D721Med (cell line): ENCODE measurements at places on chromosomes 11 and 22.
A peak's percentile ranks its signal among the peaks of the same experiment; 100 is the strongest.

GRCh38 chr11:76336597-76336996 lies 44.3 kb downstream of the THAP12 start:
- DNase-seq: no peak

DNA sequence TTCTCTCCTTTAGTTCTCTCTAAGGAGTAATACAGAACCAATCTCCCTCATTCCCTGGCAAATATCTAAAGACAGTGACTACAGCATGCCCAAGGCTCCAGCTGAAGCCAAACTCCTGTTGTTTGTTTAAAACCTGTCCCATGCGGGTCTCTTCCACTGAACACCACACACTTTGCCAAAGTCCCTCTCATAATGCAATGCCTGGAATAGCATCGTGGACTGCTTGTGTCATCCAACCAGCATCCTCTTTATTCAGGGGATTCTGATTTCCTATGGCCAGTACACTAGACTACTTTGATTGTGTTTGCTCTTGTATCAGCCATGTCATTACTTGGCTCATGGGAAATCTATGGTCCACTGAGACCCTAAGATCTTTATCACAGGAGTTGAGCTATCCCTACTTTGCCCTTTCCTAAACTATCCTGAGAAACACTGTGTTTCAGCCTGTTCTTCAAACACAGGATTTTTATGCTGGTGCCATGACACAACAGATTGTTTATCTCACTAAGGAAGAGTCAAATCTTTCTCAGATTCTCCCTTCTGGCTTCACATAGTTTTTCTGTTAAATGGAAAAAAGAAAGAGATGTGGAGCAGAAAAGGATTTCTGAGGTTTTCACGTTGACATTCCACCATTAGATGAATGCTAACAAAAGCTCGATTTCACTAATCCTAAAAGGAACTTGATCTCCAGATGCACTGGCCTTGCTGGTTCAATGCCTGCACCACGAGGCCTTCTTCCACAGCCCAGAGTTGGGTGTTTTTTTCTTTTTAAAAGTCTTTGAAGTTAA lies 15.9 kb upstream of the IRAG1 start:
- no peak for DNase-seq

GRCh38 chr11:120222916-120223315 lies 12.1 kb downstream of the OAF start:
- peak; percentile 75 for DNase-seq

- DNase-seq: no peak
Measured at GRCh38 chr11:38784164-38784563, 2186.1 kb upstream of the RAG2 start.

DNA sequence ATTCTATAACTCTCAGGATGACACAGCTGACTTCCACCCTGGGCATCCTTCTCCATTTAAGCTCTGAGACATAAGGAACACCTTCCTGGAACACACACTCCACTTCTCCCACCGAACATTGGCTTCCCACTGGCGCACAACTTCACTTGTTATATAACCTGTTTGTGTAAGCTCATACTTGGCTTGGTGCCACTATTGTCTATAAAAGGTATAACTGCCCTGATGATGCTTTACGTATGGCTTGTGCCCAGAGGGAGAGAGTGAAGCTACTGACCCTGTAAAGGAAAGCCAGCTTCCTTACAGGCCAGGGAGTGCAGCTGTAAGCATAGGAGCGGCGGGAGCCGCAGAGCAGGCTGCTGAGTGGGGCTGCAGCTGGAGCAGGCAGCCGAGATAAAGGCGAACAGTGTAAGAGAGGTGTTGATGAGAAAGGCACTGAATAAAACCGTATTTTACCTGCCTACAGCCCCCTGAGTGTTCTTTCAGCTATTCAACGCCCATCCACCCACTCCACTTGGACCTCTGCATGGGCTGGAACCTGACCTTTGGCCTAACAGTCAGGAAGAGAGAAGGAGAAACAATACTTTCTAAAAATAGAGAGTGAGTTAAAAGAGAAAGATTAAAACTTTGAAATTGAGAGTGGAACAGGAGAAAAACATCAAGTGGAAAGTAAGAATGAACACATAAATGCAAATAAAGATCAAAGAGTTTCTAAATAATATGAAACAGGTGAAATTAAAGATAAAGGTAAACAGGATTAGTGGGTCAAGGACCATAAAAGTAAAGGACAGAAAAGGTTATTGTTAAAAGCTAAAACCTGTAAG lies 252.1 kb upstream of the ARHGAP42 start:
- no peak for DNase-seq

- no peak for DNase-seq
Measured at GRCh38 chr11:69138265-69138664, 17.5 kb upstream of the SMIM38 start.

DNA sequence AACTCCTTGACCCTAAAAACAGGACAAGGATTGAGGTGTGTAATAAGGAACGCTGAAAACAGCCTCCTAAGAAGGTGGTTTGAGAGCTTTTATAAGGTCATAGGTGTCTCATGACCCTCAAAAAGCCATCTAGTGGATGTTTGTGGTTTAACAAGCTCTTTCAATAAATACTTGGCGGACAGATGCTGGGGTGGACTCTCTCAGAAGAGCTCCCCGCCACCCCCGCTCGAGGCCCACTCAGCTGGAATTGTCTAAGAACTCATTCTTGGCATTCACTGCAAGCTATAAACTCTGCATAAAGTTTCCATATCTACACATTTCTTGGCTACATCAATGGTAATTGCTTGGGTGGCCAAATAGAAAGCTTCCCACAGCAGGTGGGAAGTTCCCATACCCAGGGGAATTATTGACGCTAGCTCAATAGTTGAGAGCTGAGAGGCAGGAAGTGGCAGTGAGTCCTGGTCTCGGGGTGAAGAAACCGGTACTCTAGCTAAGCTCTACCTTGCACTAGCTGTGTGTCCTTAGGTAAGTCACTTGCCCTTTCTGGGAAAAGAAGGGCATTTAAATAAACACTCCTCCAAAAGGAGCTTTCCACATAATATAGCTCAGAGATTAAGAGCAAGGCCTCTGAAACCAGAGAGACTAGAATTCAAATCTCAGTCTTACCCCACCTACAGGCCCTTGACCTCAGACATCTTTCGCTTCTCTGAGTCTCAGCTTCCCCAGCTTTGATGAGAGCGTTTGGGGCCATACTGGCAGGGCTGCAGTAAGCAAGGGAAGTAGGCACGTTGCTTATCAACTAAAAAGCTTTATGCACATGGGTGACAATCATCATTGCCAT lies 6.4 kb downstream of the MS4A15 start:
- DNase-seq: no peak

DNA sequence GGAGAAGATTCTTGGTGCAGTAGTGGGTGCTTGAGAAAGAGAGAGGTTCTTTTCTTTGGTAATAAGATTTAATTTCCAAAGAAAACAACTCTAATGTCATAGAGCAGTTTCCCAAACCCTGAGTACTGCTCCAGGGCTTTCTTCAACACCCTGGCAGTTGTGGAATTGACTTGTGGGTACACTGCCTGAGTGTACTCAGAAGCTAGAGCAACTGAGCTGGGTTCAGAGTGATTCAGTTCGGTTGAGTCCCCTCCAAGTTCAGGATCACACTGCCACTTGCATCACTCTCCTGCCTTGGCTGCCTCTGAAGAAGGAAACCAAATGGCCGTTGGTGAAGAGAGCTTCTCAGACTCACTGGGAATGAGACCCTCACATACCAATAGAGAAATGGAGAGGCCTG lies 5.3 kb downstream of the DMC1 start:
- no peak for DNase-seq

DNA sequence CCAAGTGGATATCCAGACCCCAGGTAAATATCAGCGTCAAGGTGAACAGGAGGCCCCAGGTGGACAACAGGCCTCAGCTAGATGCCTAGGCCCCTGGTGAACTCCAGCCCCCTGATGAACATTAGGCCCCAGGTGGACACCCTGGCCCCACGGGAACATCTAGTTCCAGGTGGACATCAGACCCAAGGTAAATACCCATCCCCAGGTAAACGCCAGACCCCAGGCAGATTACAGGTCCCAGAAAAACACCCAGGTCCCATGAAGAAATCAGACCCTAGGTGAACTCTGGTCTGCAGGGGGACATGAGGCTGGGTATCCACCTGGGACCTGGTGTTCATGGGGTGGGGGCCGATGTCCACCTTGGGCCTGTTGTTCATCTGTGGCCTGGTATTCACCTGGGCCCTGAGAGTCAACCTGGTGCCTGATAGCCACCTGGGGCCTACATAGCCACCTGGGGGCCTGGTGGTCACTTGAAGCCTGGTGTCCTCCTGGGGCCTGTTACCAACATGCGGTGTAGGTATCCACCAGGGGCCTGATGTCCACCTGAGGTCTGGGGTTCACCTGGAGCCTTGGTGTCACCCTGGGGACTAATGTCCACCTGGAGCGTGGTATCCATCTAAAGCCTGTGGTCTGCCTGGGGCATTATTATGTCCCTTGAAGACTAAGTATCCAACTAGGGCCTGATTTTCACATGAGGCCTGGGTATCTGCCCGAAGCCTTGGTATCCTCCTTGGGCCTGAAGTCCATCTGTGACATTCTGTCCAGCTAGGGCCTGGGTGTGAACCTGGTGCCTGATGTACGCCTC lies 56.8 kb upstream of the SEPTIN5 start:
- no peak for DNase-seq

DNA sequence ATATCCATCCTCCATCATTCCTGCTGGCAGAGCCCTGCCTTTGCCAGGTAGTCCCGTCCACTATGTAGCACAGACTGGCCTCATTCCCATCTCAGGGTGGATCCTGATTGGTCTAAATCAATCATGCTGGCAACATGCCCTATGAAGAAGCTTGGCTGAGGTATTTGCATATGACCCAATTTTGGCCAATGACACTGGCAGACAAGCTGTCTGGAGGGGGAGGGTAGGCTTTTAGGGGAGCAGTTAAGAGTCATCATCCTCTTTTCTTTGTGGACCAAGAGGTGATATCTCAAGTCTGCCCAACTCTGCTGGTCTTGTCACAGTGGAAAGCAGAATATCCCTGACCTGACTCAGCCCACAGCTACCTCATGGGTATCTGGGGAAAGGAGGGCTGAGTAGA lies 5.1 kb downstream of the CCDC89 start:
- no peak for DNase-seq

DNA sequence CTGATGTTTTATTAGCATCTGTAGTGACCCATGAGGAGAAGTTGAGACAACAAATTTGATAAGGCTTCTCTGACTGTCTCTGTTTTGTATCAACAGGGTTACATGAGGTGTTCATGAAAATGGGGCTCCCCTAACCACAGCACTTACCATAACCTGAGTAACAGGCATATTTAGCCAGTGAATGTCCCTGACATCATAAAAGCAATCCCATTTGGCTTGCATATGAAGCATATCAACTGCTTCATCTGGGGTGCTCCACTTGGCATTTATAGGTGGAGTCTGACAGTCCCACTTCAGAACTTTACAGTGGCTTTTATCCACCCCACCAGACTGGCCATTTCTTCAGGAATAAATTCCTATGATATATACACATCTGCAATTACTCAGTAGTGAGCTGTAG lies 257.6 kb downstream of the LUZP2 start:
- DNase-seq: no peak
